ENCODE measurements at places on chromosomes 12 and 14.
A peak's percentile ranks its signal among the peaks of the same experiment; 100 is the strongest.

GRCh38 chr12:14244876-14245669 lies 120.4 kb upstream of the ATF7IP start:
- no peak for DNase-seq

DNA sequence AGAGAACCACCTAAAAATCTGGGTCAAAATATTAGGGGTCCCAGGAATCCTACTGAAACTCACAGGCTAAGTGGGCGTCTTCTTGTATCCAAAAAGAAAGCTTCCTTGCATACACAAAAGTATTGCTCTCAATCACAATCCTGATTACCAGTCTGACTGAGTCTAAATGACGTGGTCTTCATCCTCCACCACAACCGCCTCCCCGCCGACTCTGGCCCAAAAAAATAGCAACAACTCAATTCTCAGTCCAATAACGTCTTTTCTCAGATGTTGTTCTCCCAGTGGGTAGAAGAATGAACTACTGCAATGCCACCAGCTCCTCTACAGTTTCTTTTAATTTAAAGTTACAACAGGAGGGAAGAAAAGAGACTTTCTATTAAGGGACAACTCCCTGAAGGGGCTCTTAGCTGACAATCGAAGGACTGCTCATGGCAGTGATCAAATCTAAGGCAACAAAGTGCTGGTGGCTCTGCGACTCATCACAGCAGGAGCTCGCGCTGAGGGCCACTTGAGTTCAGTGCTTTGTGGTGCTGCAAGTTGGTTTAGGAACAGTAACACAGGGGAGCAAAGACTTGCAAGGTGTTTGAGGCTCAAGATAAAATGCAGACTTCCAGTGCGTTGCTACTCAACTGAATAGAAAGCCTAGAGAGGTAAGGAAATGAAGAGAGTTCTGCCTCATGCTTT lies 394.1 kb downstream of the BCAT1 start:
- no peak for DNase-seq

GRCh38 chr12:71581206-71581605 lies 82.4 kb downstream of the ZFC3H1 start:
- DNase-seq: no peak

DNA sequence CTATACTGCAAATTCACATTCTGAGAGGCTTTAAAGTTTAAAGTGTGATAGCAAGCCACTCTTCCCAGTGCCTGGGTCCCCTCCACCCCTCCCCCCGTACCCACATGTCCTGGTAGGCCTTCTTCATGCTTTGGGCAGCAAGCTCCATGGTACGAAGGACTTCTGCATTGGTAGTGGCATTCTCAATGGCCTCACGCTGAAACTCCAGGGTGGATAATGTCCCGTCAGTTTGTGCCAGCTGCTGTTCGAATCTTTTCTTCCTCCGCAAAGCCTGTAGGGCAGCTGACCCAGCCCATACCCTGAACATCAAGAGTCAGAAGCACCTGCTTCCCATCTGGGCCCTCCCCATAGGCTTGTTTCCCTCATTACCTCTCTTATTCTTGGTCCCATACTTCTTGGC lies 2.0 kb downstream of the CHMP4A start:
- no peak for DNase-seq

GRCh38 chr12:113820309-113820708 lies 145.8 kb downstream of the RBM19 start:
- no peak for DNase-seq

- no peak for DNase-seq
These were observed 15.4 kb downstream of the LLPH start for GRCh38 chr12:66115071-66115600.

DNA sequence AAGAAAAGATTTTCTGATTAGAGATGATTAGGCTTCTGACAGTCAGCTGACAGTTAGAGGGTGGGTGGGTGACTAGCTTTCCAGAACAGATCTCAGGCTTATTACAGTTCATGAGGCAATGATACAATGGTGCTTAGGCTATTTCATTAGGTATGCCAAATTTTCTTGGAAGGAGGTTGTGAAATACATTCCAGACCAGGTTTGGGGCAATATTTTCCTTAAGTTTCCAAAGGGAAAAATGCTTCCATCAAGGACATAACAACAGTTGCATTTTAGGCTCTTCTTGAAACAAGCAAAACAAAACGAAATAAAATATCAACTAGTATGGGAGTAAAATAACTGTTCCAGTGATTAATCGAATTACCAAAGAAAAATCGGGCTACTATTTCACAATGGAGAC lies 59.3 kb upstream of the CNTN1 start:
- no peak for DNase-seq

DNA sequence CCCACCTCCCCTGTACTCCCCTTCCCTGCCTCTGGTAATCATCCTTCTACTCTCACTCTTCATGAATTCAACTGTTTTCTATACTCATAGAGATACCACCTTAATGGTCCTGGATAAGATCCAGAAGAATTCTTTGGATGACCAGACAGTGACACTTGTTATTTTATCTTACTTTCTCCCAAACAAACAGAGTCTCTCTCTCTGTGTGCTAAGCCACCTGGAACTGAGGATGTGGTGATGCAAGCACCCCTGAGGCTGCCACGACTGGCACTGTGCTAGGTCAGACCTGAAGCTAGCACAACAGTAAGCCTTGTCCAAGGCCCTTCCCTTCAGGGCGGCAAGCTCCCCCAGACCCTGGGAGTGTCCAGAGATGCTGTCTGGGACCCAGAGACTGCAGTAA lies 250.2 kb downstream of the C12orf50 start:
- DNase-seq: no peak

GRCh38 chr12:68349220-68349621 lies 17.1 kb upstream of the MDM1 start:
- no peak for DNase-seq

DNA sequence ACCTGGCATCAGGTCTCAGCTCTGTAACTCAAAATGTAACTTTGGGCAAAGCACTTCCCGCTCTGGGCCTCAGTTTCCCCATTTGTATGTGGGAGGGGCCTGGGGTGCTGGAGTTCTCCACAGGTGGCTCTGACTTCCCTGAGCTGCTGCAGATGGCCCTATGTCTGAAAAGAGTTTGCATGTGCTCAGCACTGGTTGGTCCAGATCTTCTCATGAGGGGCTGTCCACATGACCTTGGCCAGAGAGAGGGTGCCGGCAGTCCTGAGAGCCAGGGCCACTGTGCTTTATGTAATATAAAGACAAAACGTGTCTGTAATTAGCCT lies 7.2 kb upstream of the CACNA2D4 start:
- DNase-seq: no peak

DNA sequence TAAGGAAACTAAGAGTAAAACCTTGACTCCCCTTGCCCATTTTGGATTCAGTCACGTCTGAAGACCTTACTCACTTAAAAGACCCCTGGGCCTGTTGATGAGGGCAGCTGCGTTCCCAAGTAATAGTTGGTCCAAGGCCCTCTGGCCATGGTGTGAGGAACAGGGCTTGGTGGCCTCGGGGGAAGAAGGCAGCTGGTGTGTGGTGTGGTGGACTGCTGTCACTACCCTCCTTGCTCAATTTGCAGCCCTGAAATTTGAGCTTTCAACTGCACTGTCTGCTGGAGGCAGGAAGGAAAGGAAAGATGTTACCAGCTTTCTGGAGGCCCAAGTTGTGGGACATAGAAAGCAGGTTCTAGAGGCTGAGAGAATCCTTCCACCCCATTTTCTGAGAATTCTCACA lies 128.2 kb downstream of the SLC38A6 start:
- DNase-seq: no peak

- DNase-seq: no peak
These were observed 4.7 kb downstream of the CLEC4D start for GRCh38 chr12:8517971-8518370.

DNA sequence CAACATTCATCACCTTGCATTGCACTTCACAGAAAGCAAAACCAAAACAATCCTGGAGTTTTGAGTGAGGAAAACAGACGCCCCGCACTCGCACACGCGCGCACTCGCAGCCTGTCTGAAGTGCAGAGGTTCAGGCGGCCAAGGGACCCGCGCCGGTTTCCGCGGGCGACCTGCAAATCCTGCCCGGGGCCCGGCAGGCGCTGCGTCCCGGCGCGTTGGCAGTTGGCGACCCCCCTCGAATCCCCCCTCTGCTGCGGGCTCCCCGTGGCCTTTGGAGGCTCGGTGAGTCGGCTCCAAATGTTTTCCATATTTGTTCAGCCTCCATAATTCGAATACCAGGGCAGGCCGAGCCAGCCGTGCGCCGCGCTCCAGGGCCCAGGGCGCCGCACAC lies at the start of gene SSPN:
Gene SSPN, plus strand, starts transcription at position 324 of the 391 bp plus-strand sequence. CDS start 100 bp downstream, outside the sequence.
- DNase-seq: peak; percentile 59
